ENCODE measurements at places on chromosomes 2 and 18.

DNA sequence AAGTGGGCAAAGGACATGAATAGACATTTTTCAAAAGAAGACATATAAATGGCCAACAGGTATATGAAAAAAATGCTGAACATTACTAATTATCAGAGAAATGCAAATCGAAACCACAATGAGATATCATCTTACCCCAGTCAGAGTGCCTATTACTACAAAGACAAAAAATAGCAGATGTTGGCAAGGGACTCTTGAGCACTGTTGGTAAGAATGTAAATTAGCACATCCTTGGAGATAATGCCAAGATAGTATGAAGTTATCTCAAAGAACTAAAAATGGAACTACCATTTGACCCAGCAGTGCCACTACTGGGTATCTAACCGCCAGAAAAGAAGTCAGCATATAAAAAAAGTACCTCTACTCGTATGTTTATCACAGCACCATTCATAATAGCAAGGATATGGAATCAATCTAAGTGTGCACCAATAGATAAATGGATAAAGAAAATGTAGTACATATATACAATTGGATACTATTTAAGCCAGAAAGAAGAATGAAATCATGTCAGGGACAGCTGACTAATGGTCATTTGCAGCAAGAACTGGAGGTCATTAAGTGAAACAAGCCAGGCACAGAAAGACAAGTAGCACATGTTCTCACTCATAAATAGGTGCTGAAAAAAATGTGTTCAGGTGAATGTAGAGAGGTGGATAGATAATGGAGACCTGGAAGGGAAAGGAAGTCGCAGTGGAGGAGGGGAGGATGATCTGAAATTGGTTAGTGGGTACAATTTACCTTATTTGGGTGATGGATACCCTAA is 141.7 kb upstream of the B3GNT2 start:
- no peak for DNase-seq

DNA sequence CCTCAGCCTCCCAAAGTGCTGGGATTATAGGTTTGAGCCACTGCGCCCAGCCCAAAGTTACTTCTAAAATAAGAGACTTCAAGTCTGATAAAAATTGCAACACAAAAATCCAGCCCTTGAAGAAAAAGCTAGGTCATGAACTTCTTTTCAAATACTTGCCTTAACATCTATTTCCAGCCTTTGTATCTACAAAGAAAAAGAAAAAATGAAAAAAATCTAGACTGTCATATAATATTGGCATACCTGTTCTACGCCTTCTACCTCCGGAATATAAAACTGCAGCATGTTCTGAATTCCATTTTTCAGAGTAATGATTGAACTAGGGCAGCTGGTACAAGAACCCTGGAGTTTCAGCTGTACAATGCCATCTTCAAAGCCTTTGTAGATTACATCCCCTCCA is 13.1 kb upstream of the GFPT1 start:
- no peak for DNase-seq

DNA sequence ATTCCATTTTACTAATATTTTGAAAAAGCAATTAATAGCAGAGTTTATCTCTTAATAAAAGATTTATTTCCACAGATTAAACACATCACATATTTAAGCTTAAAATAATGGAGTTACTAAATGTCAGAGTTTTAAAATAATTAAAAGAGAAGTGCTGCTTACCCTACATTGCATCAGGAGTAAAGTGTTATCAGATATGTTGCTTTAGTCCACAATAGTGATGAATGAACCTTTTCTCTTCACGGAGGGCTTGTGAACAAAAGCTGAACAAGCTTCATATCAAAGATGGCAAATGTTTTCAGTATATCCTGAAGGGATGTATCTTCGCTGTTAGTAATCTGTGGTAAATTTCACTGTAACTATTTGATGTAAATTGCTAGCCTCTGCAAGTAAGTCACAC is 69.4 kb upstream of the TTC27 start:
- no peak for DNase-seq

GRCh38 chr2:179843541-179843940 is 17.9 kb downstream of the ZNF385B start:
- no peak for DNase-seq

DNA sequence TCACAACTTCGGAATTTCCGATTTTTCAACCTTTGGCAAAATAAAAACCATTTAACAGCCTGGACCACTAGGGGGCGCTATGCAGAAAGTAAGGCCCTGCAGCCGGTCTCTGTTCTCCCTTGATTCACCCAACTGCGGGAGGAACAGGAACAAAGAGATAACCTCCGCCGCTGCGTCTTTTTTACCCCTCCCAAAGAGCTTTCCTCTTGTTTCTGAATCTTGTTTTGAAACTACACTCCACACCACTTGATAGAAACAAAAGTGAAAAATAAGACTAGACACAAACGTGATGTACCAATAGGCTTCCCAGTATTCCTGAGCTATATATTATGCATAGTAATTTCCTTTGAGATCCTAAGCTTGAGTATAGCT is 231.2 kb downstream of the MYO3B start:
- peak; percentile 81 for DNase-seq

All from activated CD4-positive, alpha-beta T cell treated with anti-CD3 and anti-CD28 coated beads, Interleukin-2, amount 50 U/mL, for 24 hours (primary cell).